ENCODE measurements at places on chromosomes 6 and 20.

DNA sequence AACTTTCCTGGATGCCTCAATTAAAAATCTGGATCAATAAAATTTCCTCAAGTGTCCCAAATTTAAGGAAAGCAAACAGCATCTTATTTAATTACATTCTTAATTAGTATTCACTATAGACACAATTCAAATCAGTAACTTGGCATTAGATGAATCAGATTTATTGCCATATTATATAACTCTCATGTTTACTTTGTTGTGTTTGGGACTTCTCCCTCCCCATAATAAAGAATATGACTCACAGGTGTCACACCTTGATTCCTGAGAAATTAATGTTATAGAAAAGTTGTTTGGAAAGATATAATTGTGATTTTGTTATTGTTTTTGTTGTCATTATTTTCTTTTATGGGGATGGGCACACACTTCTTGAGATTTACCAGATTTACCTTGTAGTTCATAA is 18.4 kb downstream of the EYA4 start:
- no peak for DNase-seq

- no peak for DNase-seq
Observed at GRCh38 chr20:5524896-5525295, 208.1 kb upstream of the PROKR2 start.

- DNase-seq, result no peak
Observed at GRCh38 chr6:143322386-143322785, 128.1 kb downstream of the ADAT2 start.

DNA sequence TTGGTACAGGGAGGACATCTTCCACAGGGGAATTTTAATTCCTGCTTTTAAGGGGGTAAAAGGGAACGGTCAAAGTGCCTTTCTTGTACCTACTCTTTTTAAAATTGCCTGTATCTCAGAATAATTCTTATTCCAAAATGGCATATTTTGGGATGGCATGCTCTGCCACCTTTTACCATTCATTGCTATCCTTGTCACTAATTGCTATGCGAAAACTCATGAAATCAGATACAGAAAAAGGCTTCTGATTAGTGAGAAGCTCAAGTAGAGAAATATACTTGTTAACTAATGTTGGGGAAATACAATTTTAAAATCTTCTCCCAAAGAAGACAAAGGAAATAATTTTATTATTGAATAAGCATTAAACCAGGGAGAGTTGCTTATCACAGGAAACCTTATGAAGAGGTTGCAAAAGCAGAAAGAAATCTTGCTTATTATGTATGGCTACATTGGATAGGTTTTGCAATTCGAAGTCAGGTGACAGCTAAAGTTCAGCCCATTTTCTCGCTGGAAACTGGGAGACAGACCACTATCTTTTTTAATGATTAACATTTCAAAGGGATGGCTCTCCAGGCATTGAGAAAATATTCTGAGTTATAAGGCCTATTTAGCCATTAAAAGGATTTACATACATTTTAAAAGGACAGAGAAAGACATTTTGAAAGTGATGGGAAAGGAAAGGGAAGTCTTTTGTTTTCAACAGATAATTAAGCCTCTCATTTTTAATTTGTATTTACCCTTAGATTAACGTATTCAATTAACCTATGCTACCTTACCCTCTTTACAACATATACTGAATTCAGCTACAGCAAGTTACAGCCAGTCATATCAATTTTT is 110.3 kb upstream of the PRSS16 start:
- no peak for DNase-seq

- no peak for DNase-seq
Observed at GRCh38 chr6:45772886-45773495, 242.7 kb downstream of the CLIC5 start.

DNA sequence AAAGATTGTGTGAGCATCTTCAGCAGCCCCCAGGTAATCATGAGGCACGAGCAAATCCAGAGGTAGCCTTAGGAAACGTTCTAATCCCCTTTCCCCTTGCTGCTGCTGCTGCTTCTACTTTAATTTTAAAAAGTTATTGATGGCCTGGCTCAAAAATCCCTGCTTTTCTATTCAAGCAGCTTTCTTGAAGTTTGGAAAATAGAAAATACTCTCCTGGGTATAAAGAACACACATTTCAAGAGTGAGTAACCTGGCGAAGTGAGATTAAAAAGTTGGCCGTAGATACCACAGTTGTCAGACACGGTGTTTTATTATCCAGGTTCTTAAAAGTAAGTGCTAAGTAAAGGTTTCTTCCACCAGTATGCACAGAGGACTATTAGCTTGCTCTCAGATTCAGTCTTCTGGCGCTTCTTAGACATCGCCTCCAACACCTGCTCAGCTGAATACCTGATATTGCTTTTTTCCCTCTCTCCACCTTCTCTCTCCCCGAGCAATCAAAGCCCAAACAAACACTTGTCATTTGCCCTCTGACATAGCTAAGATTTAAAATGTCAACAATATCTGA is 150.7 kb downstream of the EDN3 start:
- no peak for DNase-seq

DNA sequence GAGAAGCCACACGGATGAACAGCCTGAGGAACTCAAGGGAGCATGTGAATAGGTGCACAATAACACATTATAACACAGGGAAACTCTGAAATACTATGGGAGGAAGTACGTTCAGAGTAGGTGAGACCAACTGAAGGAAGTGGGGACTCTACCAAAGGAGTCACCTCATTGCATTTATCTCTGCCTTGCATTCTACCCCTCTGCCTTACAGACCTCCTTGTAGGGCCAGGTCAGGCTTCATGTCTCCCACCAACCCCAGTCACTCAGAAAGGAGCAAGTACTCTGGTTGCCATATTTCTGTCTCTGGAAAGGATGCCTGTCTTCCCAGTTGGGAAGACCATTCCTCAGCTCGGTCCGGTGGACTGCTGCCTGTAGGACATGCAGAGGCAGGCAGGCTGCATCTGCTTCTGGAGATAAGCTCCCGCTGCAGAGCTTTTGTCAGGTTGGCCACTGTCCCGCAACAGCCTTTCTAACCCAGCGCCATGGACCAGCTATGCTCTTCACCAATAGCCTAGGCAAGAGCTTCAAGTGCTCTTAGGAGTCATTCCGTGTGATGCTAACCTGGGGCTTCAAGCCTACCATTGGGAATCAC is 51.6 kb upstream of the ASIP start:
- no peak for DNase-seq

All from 8988T (cell line).